ENCODE measurements at places on chromosomes 2 and 18.

DNA sequence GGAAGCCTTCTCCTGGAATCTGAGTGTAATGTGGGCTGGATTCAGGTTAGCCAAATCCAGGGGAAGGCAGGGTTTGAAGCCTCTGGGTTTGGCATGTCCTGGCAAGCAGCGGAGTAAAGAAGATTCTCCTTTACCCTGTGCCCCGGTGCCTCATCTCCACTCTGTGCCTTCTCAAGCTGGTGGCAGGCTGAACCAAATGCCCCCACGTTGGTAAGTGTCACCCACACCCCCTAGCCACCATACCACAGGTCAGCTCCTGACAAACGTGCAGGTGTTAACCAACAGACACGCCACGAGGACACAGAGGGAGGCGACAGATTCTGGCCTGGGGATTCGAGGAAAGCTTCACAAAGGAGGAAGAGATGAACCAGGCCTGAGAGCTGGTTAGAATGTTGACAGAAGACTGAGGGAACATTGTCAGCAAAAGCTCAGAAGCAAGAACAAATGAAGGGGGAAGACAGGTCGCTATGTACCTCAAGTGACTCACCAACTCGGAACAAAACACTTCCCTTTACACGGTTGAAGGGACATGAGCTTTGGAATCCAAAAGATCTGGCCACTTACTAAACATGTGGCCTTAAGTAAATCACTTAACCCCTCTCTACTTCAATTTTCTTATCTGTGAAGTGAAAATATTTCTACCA lies 85.2 kb upstream of the LCLAT1 start:
- DNase-seq = no peak

- no peak for DNase-seq
Measured at GRCh38 chr2:2031101-2031500, 286.8 kb upstream of the PXDN start.

- no peak for DNase-seq
Measured at GRCh38 chr18:4017480-4017879, 437.6 kb downstream of the DLGAP1 start.

- no peak for DNase-seq
Measured at GRCh38 chr18:58402247-58402646, 226.6 kb downstream of the ALPK2 start.

GRCh38 chr2:231187736-231188505 lies 10.5 kb upstream of the ARMC9 start:
- no peak for DNase-seq

GRCh38 chr2:422676-423435 lies 135.0 kb upstream of the ALKAL2 start:
- no peak for DNase-seq

DNA sequence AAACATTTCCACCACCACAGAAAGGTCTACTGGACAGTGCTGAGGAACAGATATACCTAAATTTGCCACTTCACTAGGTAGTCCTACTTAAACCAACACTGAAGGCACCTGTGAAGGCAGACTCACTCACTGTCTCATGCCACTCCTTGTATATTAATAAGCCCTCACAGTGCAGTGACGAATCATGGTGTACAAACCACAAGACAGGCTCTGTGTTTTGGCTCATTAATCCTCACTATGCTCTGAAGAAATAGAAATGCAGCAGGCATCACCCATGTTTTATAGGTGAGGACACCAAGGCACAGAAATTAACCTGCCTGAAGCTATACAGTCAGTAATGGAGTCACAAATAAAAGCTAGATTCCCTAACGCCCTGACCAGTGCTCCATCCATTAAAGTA lies 44.3 kb downstream of the BARD1 start:
- DNase-seq = no peak

GRCh38 chr2:167607211-167607610 lies 640.2 kb downstream of the STK39 start:
- DNase-seq = no peak

DNA sequence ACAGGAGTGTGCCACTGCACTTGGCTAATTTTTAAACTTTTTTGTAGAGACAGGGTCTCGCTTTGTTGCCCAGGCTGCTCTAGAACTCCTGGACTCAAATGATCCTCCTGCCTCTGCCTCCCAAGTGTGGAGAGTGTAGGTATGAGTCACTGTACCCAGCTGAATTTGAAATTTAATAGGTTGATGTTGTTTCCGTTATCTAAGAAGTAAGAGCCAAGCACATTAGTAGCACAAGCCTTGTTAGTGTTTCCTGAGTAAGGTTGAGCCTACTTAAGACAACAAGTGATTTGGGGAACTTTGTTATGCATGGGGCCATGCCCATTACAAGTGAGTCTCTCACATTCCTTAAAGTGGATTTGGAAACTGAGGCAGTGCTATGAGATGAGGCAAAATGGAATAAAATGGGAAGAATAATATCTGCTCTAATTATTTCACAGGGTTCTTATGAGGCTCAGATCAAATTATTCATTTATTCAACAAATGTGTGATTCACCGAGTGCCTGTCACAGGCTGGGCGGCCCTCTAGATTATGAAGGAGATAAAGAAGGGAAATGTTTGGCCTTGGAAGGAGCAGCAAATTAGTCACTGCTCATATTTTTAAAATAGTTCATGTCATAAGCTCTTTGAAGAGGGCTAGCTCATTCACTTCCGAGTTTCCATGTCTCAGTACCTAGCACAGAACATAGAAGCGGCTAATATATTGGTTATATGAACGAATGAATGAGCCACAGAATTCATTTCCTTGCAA lies 217.2 kb downstream of the LDLRAD4 start:
- no peak for DNase-seq

DNA sequence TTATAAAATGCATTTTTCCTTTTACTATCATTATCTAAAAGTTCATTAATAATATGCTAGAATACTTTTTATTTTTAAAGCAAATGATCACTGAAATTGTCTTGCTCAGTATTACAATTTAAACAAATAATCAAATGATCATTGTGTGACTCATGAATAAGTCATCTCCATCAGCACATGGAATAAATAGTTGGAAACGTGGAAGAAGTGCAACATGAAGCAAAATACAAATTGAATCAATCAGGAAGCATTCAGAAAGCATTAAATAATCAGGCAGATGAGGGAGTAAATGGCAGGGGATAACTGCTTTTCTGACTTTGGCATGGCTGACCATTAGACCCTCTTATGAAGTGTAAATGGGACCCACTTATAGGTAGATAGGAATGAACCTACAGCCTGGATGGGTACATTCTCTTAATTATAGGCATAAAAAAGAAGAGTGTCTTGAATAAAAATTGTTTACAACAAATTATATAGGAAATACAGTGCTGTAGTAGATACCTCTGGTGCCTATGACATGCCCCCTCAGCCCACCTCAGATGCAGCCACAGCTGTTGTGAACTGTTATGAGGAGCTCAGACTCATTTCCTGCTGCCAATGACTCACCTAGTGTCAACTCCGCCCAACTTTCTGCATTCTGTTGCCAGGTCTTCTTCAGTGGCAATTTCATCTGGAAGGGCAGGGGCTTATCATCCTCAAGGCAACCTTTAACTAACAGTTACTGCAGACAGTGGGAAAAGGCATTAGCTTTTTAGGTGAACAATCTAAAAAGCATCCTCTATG lies 936.0 kb downstream of the TRIB2 start:
- no peak for DNase-seq
